WTC11 (cell line): ENCODE measurements at places on chromosomes 3 and 15.

- no peak for DNase-seq
Observed at GRCh38 chr3:64138046-64138445, 87.2 kb downstream of the PRICKLE2 start.

DNA sequence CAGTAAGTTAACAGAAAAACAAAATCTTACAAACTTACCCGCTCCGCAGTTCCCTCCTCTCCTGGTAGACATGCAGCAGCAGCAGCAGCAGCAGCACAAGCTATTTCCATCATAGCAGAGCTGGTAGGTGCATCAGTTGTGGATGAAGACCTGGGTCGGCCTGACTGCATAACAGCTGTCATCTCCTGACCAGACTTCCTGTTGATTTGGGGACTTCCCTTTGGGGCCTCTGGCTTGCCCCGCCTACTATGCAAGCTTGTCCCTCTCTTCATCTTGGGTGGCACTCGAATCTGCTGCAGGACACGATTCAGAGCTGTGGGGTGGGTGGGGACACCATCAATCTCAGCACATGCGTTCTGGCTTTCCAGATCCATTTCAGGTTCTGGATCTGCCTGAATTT, 65.7 kb downstream of the TMCC1 start:
- no peak for DNase-seq

- DNase-seq = no peak
Observed at GRCh38 chr3:106533093-106533787, 664.4 kb upstream of the CBLB start.

GRCh38 chr15:32767236-32767635, 49.4 kb downstream of the GREM1 start:
- DNase-seq = no peak

GRCh38 chr3:71339049-71339448, 244.5 kb downstream of the FOXP1 start:
- no peak for DNase-seq
